ENCODE measurements at places on chromosomes 2 and 18.

GRCh38 chr2:45012733-45013132, 3.5 kb upstream of the SIX2 start:
- H3K27me3 ChIP-seq: peaks cover 91% of the 10 kb centered on the region
- H3K36me3 ChIP-seq: 0 out of 2 replicates have a peak, but pooled peaks cover 2% of the 10 kb centered on the region
- H3K4me1 ChIP-seq: peaks cover 35% of the 10 kb centered on the region
- H3K27ac ChIP-seq: no peak overlapping the region
- H3K4me3 ChIP-seq: peak overlapping the region; percentile 57
- no peak for DNase-seq

- no peaks in the 10 kb centered on the region for H3K4me1 ChIP-seq
- H3K27me3 ChIP-seq: no peaks in the 10 kb centered on the region
- H3K36me3 ChIP-seq: peaks cover 11% of the 10 kb centered on the region
- H3K4me3 ChIP-seq: no peak overlapping the region
- no peak overlapping the region for H3K27ac ChIP-seq
These were observed 44.4 kb downstream of the CRACDL start for GRCh38 chr2:98891591-98891990.

DNA sequence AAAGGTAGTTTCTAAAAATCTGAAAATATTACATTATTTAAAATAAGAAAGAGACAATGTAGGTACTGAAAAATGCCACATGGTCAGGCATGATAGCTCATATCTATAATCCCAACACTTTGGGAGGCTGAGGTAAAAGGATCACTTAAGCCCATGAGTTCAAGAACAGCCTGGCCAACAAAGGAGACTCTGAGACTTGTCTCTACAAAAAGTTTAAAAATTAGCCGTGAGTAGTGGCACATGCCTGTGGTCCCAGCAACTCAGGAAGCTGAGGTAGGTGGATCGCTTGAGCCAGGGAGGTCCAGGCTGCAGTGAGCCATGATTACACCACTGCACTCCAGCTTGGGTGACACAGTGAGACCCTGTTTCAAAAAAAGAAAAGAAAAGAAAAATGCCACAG, 21.8 kb downstream of the ATAD2B start:
- H3K27ac ChIP-seq: no peak overlapping the region
- peaks cover 2% of the 10 kb centered on the region for H3K36me3 ChIP-seq

GRCh38 chr2:40431600-40431955, 20.3 kb downstream of the SLC8A1 start:
- no peak for DNase-seq
- no peak overlapping the region for H3K27ac ChIP-seq
- no peak overlapping the region for H3K4me3 ChIP-seq
- no peaks in the 10 kb centered on the region for H3K27me3 ChIP-seq
- peaks cover 3% of the 10 kb centered on the region for H3K4me1 ChIP-seq
- no peaks in the 10 kb centered on the region for H3K36me3 ChIP-seq

DNA sequence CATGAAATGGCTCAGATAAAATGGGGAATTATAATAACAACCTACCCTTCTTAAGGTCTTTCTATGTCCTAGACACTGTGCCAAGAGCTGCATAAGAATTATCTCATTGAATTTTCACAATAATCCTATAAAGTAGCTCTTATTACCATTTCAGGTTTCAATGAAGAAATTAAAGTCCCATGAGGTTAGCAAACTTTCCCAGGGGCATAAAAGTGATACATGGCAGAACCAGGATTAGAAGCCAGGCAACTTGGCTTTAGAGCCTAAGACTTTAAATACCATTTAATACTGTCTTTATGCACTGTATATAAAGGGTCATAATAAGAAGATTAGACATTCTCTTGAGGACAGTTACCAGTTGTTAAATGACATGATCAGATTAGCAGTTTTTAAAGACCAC, 130.1 kb downstream of the GCA start:
- no peak for DNase-seq
- no peaks in the 10 kb centered on the region for H3K4me1 ChIP-seq

- peaks cover 9% of the 10 kb centered on the region for H3K4me1 ChIP-seq
- H3K27me3 ChIP-seq: no peaks in the 10 kb centered on the region
- H3K36me3 ChIP-seq: no peaks in the 10 kb centered on the region
- no peak overlapping the region for H3K27ac ChIP-seq
- H3K4me3 ChIP-seq: no peak overlapping the region
These were observed 38.7 kb downstream of the REEP1 start for GRCh38 chr2:86298411-86299390.

- peaks cover 13% of the 10 kb centered on the region for H3K4me1 ChIP-seq
- no peak for DNase-seq
- H3K4me3 ChIP-seq: no peak overlapping the region
- H3K27ac ChIP-seq: no peak overlapping the region
- H3K27me3 ChIP-seq: no peaks in the 10 kb centered on the region
These were observed 505.9 kb downstream of the ERBB4 start for GRCh38 chr2:212032536-212033219.

DNA sequence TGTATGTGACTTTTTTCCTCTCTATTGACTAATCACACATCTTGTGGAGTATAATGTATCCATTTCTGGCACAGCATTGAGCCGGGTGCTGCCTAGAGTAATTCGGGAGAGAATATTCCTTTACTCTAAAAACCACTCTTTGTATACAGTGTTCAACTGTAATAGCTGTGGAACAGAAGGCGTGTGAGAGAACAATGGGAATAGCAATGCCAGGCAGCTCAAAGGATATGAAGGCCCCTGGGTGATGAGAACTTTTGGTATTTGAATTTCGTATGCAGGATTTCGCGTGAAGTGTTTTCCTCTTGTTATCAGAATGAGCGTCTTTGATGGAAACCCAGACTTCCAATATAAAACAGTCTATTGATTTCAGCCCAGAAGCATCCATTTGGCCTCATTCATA, 84.6 kb upstream of the MAP3K20 start:
- no peaks in the 10 kb centered on the region for H3K36me3 ChIP-seq
- H3K27ac ChIP-seq: no peak overlapping the region
- H3K4me1 ChIP-seq: peaks cover 16% of the 10 kb centered on the region
- H3K4me3 ChIP-seq: no peak overlapping the region
- H3K27me3 ChIP-seq: no peaks in the 10 kb centered on the region
- DNase-seq: no peak

DNA sequence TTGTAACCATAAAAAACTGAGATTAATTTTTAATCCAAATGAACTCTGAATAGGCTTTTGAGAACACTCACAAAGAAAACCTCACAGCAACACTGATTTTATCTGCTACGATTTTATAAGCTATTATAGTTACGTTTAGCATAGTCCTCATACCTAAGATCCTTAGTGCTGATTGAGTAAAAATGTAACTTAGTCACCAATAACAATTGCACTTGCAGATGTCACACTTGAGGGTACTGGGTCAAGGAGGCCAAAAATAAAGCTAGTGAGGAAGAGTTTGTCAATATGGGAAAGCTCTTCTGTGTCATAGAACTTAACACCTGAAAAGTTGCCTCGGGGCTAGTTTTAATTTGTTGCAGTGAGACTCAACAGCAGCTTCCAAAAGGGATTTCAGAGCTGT, 706.5 kb upstream of the FAM98A start:
- H3K27ac ChIP-seq: no peak overlapping the region
- H3K27me3 ChIP-seq: no peaks in the 10 kb centered on the region
- DNase-seq: no peak

DNA sequence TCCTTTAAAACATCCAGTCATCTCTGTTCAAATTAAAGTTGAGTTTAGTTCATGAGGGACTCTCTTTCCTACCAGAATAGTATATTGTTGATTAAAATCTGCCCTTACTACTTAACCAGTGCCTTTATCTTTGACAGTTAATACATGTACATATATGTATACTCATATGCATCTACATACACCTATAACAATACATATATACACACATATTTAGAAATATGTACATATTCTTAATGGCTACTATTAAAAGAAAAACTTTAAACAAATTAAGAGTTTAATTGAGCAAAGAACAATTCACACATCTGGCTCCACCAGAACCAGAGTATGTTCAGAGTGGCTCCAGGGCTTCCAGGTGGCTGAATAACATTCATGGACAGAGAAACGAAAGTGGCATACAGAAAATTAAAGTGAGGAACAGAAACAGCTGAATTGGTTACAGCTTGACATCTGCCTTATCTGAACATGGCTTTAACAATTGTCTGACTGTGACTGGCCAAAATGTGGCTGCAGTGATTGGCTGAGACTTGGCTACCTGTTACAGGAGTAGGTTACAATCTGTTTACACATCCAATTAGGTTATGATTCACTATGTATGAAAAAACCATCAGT, 38.8 kb downstream of the ZNF519 start:
- no peak overlapping the region for H3K27ac ChIP-seq
- H3K36me3 ChIP-seq: peaks cover 26% of the 10 kb centered on the region
- no peak for DNase-seq
- H3K4me1 ChIP-seq: peaks cover 26% of the 10 kb centered on the region
- no peak overlapping the region for H3K4me3 ChIP-seq

- peak overlapping the region; percentile 19 for H3K4me3 ChIP-seq
- peaks cover 2% of the 10 kb centered on the region for H3K27me3 ChIP-seq
- DNase-seq: no peak
- H3K4me1 ChIP-seq: peaks cover 39% of the 10 kb centered on the region
These were observed 100.3 kb upstream of the TMEM200C start for GRCh38 chr18:5995626-5996025.
